ENCODE measurements at places on chromosomes 4 and X. TPM values are rescaled to one million over a fixed set of nuclear protein-coding genes. Genes with fewer than 3 reads are reported as not detected.

The ABCE1 gene
- 34.5 TPM for total RNA-seq

The CSN3 gene
- total RNA-seq, result not detected

The XIAP gene
- total RNA-seq, result 21.1 TPM

The GPRASP3 gene
- 9.6 TPM for total RNA-seq

GRCh38 chr4:16386711-16387320 lies 160.5 kb upstream of the TAPT1 start:
- H3K36me3 ChIP-seq, result no peaks in the 10 kb centered on the region
- no peaks in the 10 kb centered on the region for H3K4me1 ChIP-seq
- H3K27ac ChIP-seq, result no peak overlapping the region

The GRSF1 gene
- total RNA-seq, result 114 TPM

The CORIN gene
- 33.6 TPM for total RNA-seq

The TMEM35A gene
- 1.1 TPM for total RNA-seq

DNA sequence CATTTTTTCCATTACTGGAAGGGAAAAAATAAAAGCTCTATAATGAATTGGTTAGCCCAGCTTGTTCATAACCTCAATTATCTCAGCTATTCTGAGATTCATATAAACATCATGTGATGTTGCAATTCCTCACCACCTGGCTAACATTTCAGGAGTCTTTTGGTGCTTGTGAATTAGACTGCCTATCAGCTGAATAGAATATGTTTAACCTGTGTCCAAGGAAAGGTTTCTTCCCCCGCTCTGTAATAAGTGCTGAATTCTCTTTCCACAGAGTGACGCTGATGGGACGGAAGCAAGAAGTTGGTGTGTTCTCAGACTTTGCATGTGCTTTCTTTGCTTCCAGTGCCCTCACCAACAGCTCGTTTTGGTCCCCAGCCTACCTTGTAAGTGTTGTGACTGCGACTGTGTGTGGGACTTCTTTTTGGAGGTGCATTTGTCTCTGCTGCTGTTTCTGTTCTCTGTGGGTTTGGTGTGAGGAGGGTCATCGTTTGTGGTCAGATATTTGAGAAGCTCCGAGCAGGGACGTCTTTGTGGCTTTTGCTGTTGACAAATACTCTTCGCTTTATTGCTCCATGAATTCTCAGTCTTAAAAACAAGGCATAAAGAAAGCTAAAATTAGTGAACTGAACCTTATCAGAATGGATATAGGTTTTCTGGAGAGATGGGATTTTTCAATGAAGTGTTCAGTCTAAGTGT lies 61.7 kb downstream of the PPARGC1A start:
- H3K27ac ChIP-seq, result no peak overlapping the region
- H3K4me1 ChIP-seq, result no peaks in the 10 kb centered on the region
- no peaks in the 10 kb centered on the region for H3K36me3 ChIP-seq
- no peaks in the 10 kb centered on the region for H3K27me3 ChIP-seq
- H3K4me3 ChIP-seq, result no peak overlapping the region

The SSX2 gene
- not detected for total RNA-seq

GRCh38 chrX:124346117-124346876 lies at the start of gene SH2D1A:
TSS of gene SH2D1A (plus strand) at chrX:124346563. CDS start at chrX:124346643, 80 bp downstream.
- no peaks in the 10 kb centered on the region for H3K4me1 ChIP-seq
- no peak within 1 kb of the TSS for H3K4me3 ChIP-seq
- H3K36me3 ChIP-seq, result no peaks in the 10 kb centered on the region
- H3K27ac ChIP-seq, result no peak within 1 kb of the TSS

The NSUN7 gene
- total RNA-seq, result not detected

The CT45A1 gene
- total RNA-seq, result not detected

DNA sequence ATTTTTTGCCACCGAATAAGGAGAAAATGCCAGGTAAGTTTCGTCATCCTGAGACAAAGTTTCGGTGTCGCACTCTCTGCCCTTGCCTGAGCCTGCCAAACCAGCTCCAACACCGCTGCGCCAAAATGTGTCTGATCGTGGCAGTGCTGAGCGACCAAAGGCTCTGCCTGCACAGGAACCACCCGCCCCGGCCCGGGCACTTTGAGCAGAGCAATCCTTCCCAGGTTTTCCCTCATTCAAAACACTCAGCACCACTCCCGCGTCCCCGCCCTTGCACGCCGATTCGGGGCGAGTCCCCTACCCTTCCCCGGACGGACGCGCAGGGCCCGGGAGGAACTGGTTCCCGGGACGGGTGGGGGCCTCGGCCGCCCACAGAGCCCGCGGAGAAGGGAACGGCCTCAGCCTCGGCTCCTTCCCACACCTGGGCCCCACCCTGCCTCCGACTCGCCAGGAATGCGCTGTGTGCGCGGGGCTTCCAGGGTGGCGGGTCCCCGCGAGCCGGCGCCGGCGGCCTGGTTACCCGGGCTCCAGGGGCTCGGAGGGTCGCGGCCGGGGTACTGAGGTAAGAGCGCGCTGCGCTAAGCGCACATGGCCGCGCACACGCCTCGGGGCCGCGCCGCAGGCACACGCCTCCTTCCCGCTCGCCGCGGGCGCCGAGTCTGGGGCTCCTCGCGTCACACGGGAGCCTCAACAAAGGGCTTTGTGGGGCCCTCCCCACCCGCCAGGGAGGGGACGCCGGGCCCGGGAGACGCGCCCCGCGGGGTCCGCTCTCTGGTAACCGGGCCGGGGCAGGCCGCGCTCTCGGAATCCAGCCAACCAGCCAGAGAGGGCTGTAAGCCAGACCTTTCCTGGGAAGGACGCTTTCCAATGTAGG lies at the start of gene C4orf36:
TSS of gene C4orf36 (minus strand) at position 661 of the 874 bp plus-strand sequence. CDS start 902 bp downstream, outside the sequence.
- H3K4me1 ChIP-seq, result peaks cover 19% of the 10 kb centered on the region
- H3K27me3 ChIP-seq, result no peaks in the 10 kb centered on the region
- peak within 1 kb of the TSS; percentile 85 for H3K4me3 ChIP-seq
- DNase-seq, result peak; percentile 68
- H3K36me3 ChIP-seq, result no peaks in the 10 kb centered on the region

- H3K4me3 ChIP-seq, result no peak overlapping the region
- no peak overlapping the region for H3K27ac ChIP-seq
- H3K27me3 ChIP-seq, result no peaks in the 10 kb centered on the region
Measured at GRCh38 chr4:53646795-53647194, 55.5 kb upstream of the LNX1 start.

The GPAT3 gene
- 38.8 TPM for total RNA-seq

- H3K36me3 ChIP-seq, result peaks cover 34% of the 10 kb centered on the region
- no peaks in the 10 kb centered on the region for H3K4me1 ChIP-seq
- H3K4me3 ChIP-seq, result no peak overlapping the region
- no peak overlapping the region for H3K27ac ChIP-seq
- H3K27me3 ChIP-seq, result no peaks in the 10 kb centered on the region
- no peak for DNase-seq
Measured at GRCh38 chrX:68717663-68718442, 70.4 kb downstream of the STARD8 start.

- no peaks in the 10 kb centered on the region for H3K36me3 ChIP-seq
- H3K4me3 ChIP-seq, result no peak overlapping the region
- peaks cover 5% of the 10 kb centered on the region for H3K4me1 ChIP-seq
- DNase-seq, result no peak
Measured at GRCh38 chr4:7722766-7723387, 216.8 kb downstream of the AFAP1 start.

- no peak overlapping the region for H3K27ac ChIP-seq
- H3K4me3 ChIP-seq, result no peak overlapping the region
- H3K27me3 ChIP-seq, result no peaks in the 10 kb centered on the region
- H3K4me1 ChIP-seq, result no peaks in the 10 kb centered on the region
- no peaks in the 10 kb centered on the region for H3K36me3 ChIP-seq
Measured at GRCh38 chrX:137118536-137118935, 84.7 kb upstream of the GPR101 start.

The TACR3 gene
- not detected for total RNA-seq

DNA sequence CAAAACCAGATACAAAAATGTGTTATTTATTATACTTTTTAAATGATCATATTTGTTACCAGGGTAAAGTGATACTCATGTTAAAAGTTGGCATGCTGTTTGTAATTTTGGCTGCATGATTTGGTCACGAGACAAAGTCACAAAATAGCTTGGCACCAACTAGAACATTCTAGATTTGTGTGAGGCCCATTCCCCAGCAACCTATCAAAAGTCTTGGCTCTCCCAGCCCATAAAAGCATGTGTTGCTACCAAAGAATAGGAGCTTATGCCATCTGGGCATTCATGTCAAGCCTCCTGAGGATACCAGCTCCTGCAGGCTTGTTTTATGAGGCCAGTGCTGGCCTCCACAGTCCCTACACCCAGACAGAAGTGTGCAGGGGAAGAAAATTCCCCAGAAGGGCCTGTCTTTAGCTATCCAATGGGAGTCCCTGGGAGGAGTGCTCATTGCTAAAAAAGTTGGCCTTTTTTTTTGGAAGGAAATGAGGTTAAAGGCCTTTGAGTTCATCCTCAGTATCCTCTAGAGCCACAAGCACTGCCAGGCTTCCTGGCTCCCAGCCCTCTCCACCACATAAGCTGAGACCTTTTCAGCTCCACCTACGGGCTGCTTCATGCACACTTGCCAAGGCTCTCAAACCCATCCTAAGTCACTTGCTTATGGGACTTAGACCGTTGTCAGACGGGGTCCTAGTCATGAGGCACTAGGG lies 211.9 kb upstream of the EOLA2 start:
- H3K27me3 ChIP-seq, result no peaks in the 10 kb centered on the region
- no peak overlapping the region for H3K4me3 ChIP-seq
- H3K4me1 ChIP-seq, result peaks cover 21% of the 10 kb centered on the region

The AFM gene
- not detected for total RNA-seq

DNA sequence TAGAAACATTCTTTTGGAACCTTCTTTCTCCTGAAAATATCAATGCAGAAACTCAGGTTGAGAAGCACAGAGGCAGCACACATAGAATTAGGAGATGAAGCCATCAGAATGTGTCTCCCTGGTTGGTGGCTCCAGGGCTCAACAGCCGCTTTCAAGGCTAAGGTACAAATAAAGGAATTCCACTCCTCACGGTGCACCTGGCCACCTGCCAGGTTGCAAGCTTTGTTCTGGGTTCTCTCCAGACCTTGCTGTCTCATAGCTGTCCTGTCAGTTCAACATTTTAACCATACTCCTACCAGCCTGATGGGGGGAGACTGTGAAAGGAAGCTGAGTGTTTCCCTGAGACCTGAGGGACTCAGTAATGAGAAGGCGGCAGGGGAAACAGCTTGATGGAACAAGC lies 96.3 kb upstream of the HPF1 start:
- H3K4me3 ChIP-seq, result no peak overlapping the region
- H3K36me3 ChIP-seq, result no peaks in the 10 kb centered on the region
- H3K27me3 ChIP-seq, result no peaks in the 10 kb centered on the region
- H3K27ac ChIP-seq, result no peak overlapping the region

DNA sequence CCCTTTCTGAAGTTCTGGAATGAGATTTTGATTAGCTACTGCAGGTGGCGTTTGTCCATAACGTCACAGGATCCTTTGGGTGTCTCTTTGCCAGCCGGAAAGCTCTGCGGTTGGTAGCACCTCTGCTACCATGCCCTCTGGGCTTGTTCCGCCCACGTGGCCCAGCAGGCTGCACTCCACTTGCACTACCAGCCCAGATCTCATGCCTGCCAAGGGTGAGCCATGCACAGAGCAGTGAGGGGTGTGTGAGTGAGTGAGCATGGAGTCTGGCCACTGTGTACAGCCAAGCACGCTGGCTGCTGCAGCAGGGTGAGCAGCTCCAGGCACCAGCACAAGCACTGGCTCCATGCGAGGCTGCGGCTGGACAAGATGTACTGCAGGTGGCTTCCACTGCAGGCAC lies 6.6 kb upstream of the HNRNPD start:
- no peak overlapping the region for H3K4me3 ChIP-seq
- peak overlapping the region; percentile 65 for H3K27ac ChIP-seq
- peak; percentile 84 for DNase-seq
- H3K36me3 ChIP-seq, result no peaks in the 10 kb centered on the region

- DNase-seq, result no peak
- H3K4me1 ChIP-seq, result no peaks in the 10 kb centered on the region
- no peak overlapping the region for H3K27ac ChIP-seq
- H3K4me3 ChIP-seq, result no peak overlapping the region
- no peaks in the 10 kb centered on the region for H3K27me3 ChIP-seq
- no peaks in the 10 kb centered on the region for H3K36me3 ChIP-seq
Measured at GRCh38 chr4:76059750-76060149, 14.8 kb upstream of the ART3 start.

DNA sequence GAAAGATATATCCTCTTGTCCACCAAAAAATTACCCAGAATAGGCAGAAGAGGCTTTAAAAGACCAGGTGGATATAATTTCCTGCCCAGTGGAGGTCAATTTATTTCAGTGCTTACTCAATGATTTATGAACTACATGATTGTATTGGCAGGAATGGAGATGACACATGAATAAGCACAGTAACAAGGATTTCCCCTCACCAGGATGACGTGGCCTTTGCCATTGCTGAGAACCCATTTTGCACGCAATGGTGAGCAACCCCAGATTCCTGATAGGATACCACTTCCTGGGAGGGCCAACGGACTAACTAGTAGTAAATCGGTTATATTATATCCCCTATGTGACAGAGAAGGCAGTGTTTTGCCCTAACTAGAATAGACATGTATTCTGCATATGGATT lies 11.6 kb upstream of the TTC29 start:
- DNase-seq, result no peak
- H3K36me3 ChIP-seq, result no peaks in the 10 kb centered on the region
- no peak overlapping the region for H3K27ac ChIP-seq
- no peaks in the 10 kb centered on the region for H3K27me3 ChIP-seq
- H3K4me1 ChIP-seq, result no peaks in the 10 kb centered on the region

DNA sequence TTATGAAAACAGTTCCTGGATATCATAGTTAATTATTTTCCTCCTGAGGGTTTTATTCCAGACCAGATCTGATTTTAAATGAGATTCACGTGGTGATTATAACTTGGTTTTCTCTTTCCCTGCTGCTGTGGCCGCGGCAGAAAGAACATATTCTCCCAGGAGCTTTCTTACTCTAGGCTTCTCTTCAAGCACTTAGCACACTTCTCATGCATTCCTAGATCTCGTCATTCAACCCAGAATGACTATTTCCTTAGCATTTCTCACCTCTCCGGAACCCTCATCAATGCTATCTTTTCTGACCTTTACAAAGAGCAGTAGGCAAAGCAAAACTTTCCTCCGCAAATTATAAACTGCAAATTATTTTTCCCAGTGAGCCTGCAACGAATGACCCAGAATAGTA lies 122.9 kb downstream of the GPAT3 start:
- no peaks in the 10 kb centered on the region for H3K36me3 ChIP-seq
- DNase-seq, result no peak
- no peak overlapping the region for H3K27ac ChIP-seq
- H3K4me1 ChIP-seq, result no peaks in the 10 kb centered on the region
- H3K27me3 ChIP-seq, result no peaks in the 10 kb centered on the region
- no peak overlapping the region for H3K4me3 ChIP-seq

DNA sequence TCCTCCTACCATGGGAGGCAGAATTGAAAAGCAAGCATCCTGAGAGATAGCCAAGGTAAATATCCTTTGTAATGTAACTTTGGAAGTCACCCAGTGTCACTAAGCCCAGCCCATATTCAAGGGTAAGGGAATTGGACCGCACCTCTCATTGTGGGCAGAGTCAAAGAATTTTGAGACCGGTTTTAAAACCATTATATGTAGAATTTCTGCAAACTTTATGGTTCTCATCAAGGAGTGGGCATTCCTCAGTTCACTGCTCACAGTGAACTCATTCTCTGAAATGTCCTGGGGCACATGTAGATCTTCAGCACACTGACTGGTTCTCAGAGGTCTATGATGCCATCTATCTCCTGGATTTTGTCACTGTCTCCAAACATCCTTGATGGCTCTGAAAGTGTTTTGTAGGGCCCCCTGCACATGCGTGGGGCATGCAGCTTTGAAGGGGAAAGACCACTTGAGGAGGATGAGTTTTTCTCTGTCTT lies 35.3 kb upstream of the CHRNA9 start:
- H3K27me3 ChIP-seq, result no peaks in the 10 kb centered on the region
- H3K27ac ChIP-seq, result no peak overlapping the region
- H3K4me1 ChIP-seq, result no peaks in the 10 kb centered on the region
- H3K4me3 ChIP-seq, result no peak overlapping the region
- H3K36me3 ChIP-seq, result no peaks in the 10 kb centered on the region
- no peak for DNase-seq

All from heart left ventricle (tissue), 16 donors.